ENCODE measurements at places on chromosomes 1 and 21. TPM values are rescaled to one million over a fixed set of nuclear protein-coding genes. Genes with fewer than 3 reads are reported as not detected.

HSPB7 gene
- total RNA-seq, result not detected

TFF3 gene
- total RNA-seq, result not detected

RGSL1 gene
- total RNA-seq, result not detected

SLFNL1 gene
- 0.20 TPM for total RNA-seq

DNA sequence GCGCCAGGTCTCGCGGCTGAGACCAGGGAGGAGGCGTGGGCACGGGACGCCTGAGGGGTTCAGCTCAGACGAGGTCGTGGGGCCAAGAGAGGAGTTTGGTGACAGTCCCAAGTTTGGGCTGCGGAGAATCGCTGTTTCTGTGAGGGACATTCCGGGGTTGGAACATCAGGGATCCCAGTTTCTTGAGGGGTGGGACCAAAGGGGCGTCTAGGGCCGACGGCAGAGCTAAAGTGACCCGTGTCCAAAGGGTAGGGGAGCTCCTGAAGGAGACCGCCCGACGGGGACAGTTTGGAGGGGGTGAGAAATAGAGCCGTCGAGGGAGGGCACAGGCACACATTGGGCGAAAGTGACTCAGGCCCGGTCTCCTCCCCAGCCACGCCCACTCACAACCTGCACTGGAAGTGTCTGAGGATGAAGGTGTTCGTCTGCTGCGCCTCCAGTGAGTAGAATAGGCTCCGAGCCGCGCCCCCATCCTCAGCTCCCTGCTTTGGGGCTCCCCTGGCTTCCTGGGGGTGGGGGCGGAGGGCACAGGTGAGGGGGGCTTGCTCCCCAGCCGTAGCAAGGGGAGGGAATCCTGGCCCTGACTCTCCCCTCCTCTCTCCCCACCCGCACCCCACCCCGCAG is 7.0 kb downstream of the EFNA3 start:
- DNase-seq, result no peak

DNA sequence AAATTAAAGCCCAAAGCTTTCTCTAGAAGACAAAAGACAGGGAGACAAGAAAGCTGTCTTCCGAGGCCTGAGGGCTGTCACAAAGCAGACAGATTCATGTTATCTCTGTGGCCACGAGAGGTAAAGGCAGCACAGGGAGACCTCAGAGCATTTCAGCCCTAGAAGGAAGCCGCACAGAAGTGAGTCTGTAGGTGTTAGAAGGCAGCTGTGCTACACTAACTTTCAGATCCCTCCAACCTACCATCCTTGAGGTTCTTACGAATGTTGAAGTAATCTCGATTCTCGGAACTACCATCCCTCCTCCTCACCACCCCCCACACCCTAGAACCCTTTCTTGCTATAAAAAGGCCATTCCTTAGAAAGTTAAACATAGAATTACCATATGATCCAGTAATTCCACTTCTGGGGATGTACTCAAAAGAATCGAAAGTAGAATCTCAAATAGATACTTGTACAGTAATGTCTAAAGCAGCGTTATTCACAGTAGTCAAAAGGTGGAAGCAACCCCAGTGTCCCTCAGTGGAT is 21.5 kb upstream of the LYST start:
- DNase-seq, result no peak

Measured in glutamatergic neuron (in vitro differentiated cells).